ENCODE measurements at places on chromosomes 4 and X.

- DNase-seq, result no peak
Observed at GRCh38 chr4:96974295-96974694, 1134.4 kb downstream of the PDHA2 start.

DNA sequence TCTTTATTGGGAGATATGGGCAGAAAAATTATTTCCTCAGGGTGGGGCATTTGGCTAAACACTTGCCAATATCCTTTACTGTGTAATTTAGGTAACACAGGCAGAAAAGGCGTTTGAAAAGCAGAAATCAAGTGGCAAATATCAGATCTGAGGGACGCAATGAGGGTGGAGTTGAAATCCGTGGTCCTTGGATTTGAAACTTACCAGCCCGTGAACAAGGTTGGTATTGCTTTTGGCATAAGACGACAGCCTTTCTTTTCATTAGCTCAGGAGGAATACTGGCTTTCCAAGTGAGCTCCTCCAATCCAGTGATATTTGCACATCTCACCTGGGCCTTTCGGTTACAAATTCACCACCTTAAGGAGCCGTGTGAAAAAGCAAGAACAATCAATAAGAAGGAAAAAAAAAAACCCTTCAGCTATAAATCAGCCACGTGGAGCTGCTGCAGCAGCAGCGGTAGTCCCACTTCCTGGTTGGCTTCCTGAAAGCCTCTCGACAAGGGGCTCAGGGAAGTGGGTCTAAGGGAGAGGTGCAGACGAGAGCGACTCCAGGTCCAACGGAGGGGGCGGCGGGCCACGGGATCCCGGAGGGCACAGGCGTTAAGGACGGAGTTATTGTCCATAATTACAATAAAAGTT, 734 bp upstream of the GALNT7 start:
- DNase-seq, result no peak

DNA sequence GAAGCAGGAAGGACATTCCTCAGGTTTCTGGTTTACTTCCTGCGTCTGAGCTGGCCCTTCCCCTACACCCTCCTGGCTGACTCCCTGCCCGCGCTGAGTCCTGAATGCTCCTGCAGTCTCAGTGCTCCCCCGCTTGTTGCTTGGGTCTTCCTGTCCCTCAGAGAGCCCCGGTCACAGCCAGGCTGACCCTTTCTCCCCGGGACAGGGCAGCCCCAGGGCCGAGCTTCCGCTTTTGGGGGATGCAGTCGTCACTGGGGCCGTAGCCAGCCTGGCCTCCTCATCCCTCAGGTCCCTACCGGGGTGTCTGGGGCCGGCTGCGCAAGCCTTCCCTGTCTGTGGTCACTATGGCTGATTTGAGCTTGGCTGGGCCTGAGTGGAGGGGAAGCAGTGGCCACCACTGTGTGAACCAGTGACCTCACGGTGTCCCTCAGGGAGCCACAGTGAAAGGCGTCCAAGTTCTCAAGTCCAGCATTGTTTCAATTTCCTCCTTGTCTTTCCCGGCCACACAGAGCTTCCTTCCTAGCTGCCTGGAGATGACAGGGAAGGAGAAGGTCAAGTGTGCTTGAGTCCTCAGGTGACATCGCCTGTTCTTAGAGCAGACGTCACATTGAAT, 34.1 kb upstream of the ASMTL start:
- DNase-seq, result no peak

- no peak for DNase-seq
Observed at GRCh38 chr4:121692261-121692660, 4.5 kb downstream of the ANXA5 start.

DNA sequence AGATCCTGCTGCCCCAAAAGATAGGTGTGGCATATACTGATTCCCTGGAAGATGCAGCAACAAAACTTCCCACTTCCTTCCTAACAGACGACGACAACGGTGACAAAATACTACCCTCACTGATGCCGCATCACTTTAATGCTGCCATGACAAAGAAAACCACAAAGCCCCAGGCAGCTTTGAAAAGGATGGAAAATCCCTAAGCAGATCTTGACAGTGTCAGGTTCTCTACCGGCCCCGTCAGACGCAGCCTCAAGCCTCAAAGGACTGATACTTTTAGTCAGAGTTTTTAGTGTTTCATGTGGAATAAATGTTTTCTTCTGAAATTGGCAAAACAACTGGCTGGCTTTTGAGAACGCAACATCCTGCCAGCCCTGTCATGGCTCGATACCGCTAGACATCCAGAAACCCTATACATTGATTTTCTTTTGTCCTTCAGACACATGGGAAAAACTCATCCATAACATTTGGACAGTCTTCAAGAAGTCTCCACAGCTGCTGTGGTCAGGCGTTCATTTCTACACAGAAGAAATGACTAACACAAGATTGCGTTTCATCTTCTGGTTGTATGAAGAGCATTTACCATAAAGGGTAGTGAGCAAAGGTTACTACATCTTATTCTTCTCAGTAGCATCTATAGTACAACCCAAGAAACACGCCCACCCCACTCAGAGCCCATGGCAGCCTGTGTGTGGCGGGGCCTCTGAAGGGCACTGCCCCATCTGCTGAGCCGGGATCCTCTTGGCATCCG, 60.1 kb downstream of the GATB start:
- no peak for DNase-seq

GRCh38 chrX:16464369-16464768, 185.6 kb upstream of the S100G start:
- no peak for DNase-seq
